ENCODE measurements at places on chromosomes 2 and 18.

DNA sequence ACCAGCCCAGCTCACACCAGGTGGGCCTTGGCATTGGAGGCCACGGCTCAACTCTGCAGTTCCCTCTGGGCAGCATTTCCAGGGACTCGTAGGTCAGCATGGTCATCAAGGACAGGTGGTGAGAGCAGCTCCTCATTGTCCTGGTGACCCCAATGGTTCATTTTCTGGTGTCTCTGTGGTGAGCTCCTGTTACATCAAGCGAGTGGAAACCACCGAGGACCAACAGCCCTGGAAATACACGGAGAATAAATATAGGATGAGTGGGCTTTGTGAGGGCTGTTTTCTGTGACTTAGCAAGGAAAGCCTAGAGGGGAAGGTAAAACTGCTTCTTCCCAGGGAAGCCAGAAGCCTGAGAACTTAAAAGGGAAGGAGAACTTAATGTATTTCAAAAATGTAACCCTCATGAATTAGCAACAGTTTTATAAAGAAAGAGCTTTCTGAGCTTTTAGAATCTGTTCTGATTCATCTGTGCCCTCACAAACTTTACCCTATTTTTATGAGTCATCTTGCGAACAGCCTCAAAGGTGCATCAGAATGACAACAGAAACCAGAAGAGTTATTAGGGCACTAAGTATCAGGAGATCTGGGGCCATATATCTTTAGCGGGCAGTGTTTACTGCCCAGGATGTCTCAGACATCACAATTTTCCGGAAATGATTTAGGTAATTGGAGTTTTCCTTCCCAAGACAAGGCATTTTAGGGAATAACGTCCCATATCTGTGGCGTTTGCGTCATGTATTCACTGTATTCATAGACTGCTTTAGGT is 18.7 kb downstream of the C2orf92 start:
- no peak overlapping the region for H3K4me3 ChIP-seq
- no peak for DNase-seq
- H3K4me1 ChIP-seq = peaks cover 22% of the 10 kb centered on the region
- H3K27ac ChIP-seq = peak overlapping the region; percentile 75
- no peaks in the 10 kb centered on the region for H3K36me3 ChIP-seq
- H3K27me3 ChIP-seq = peaks cover 1% of the 10 kb centered on the region

GRCh38 chr2:141468761-141469160 is 662.1 kb downstream of the LRP1B start:
- no peak overlapping the region for H3K27ac ChIP-seq
- H3K36me3 ChIP-seq = no peaks in the 10 kb centered on the region
- no peak for DNase-seq
- H3K27me3 ChIP-seq = no peaks in the 10 kb centered on the region
- no peak overlapping the region for H3K4me3 ChIP-seq

DNA sequence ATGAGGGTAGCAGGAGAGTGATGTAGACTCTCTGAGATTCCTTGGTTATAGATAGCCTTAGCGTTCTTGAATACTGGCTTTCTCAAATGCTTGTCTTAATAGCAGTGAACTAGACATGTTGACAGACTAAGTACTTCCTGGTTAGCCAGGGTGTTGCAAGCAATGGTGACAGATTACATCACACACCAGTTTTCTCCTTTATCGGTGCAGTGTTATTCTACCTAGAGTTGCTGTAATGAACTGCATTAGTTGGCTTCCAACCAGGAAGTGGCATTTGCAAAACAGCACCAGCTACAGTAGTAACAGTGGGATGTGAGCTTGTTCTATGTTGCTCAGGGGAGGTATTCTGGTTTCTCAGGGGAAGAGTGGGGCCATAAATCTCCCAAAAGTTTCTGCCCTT is 582.2 kb upstream of the DDX18 start:
- H3K4me3 ChIP-seq = no peak overlapping the region
- no peak for DNase-seq
- H3K36me3 ChIP-seq = no peaks in the 10 kb centered on the region
- no peak overlapping the region for H3K27ac ChIP-seq

- H3K36me3 ChIP-seq = no peaks in the 10 kb centered on the region
- no peaks in the 10 kb centered on the region for H3K27me3 ChIP-seq
- H3K27ac ChIP-seq = no peak overlapping the region
- no peaks in the 10 kb centered on the region for H3K4me1 ChIP-seq
- no peak overlapping the region for H3K4me3 ChIP-seq
- DNase-seq = no peak
Observed at GRCh38 chr2:75055820-75056675, 97.6 kb downstream of the POLE4 start.

DNA sequence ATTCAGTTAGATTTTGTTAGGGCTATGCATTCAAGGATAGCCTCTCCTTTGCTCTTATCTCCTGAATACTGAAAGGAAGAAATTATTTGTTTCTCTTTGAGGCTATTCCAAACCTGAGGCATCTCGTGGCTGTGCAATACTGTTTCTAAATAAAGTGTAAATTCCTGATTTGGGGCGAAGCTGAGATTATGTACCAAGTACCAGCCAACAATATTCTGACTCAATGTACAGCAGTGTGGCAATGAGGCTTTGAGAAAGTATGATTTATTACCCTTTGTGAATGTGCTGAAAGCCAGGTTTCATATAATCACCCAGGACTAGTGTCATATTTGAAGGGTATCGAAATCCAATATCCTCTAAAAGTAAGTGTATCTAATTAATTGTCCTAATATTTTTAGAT is 113.5 kb downstream of the MEIS1 start:
- H3K4me1 ChIP-seq = no peaks in the 10 kb centered on the region
- no peaks in the 10 kb centered on the region for H3K36me3 ChIP-seq
- peaks cover 1% of the 10 kb centered on the region for H3K27me3 ChIP-seq
- H3K4me3 ChIP-seq = no peak overlapping the region

GRCh38 chr2:177073611-177074010 is 139.0 kb upstream of the HNRNPA3 start:
- H3K27me3 ChIP-seq = peaks cover 8% of the 10 kb centered on the region
- no peak for DNase-seq
- no peaks in the 10 kb centered on the region for H3K36me3 ChIP-seq
- H3K4me1 ChIP-seq = no peaks in the 10 kb centered on the region
- H3K27ac ChIP-seq = no peak overlapping the region
- H3K4me3 ChIP-seq = no peak overlapping the region

- no peaks in the 10 kb centered on the region for H3K27me3 ChIP-seq
- peaks cover 12% of the 10 kb centered on the region for H3K4me1 ChIP-seq
- peaks cover 31% of the 10 kb centered on the region for H3K36me3 ChIP-seq
- DNase-seq = no peak
- no peak overlapping the region for H3K4me3 ChIP-seq
Observed at GRCh38 chr2:127735044-127735443, 33.7 kb downstream of the SFT2D3 start.

- H3K4me3 ChIP-seq = no peak overlapping the region
- no peak for DNase-seq
- H3K36me3 ChIP-seq = no peaks in the 10 kb centered on the region
- H3K27ac ChIP-seq = no peak overlapping the region
- H3K4me1 ChIP-seq = peaks cover 5% of the 10 kb centered on the region
Observed at GRCh38 chr18:10074110-10074509, 160.3 kb downstream of the VAPA start.

GRCh38 chr2:144554492-144555210 is 34.7 kb upstream of the ZEB2 start:
- no peak overlapping the region for H3K27ac ChIP-seq
- no peak for DNase-seq
- H3K27me3 ChIP-seq = no peaks in the 10 kb centered on the region

DNA sequence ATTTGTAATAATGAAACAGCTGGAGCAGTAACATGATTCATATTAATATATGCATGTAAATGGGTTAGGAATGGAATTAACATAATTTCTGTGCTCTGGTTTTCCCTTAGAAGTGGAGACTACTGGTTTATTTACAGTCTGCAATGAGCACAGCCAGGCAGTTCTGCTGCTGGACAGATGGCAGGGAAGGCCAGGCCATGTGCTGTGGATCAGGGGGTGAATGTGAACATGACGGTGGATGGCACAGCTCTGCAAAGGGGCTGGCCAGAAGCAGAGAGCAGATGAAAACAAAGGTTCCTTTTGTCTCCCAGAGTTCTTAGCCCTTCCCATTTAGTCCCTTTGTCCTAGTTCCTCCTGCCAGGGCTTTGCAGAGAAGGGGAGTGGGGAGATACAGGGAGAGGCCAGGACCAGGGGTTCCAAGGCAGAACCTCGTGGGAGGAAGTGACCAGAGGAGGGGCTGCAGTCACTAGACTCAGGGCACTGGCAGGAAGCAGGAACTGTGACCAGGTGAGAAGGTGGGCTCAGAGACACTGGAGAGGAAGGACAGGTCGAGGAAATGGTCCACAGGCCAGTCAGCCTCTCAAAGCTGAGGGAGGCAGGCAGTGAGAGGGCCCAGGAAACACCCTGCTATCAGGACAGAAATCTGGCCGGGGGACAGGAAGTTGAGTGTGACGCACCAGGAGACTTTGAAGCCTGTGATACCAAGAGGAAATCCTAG is 112.9 kb upstream of the ATP8B1 start:
- peaks cover 10% of the 10 kb centered on the region for H3K4me1 ChIP-seq
- peaks cover 1% of the 10 kb centered on the region for H3K27me3 ChIP-seq

DNA sequence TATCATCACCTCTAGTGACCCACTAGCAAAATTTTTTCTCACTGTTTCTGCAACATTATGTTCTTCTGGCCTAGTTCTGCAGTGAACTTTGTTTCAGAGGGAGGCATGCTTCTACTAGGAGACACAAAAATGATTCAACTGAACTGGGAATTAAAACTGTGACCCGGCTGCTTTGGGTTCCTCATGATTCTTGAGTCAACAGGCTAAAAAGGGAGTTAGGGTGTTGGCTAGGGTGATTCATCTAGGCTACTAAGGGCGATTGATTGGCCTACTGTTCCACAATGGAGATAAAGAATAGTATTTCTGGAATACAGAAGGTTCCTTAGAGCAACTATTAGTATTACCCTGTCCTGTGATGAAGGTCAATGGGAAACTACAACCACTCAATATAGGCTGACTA is 179.5 kb downstream of the PPP1R1C start:
- no peaks in the 10 kb centered on the region for H3K27me3 ChIP-seq
- H3K4me3 ChIP-seq = no peak overlapping the region
- no peaks in the 10 kb centered on the region for H3K4me1 ChIP-seq

DNA sequence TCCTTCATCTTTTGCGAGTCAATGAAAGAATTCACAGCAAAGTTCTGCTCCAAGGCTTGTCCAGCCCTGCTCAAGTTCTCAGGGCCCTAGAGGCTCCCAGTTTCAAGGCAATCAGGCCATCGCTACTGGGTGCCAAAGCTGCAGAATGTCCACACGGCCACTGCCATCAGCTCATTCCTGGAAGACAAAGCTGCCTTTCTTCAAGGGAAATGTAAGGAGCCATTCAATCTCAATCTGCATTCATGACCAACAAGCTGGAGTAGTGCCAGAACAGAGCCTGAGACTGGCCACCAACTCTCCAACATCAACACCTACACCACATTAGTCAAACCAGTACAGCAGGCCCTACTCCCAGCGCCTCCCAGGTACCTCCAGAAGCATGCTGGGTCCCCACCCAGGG is 202.2 kb downstream of the TCF4 start:
- no peak overlapping the region for H3K4me3 ChIP-seq
- no peak for DNase-seq
- no peaks in the 10 kb centered on the region for H3K36me3 ChIP-seq
- H3K4me1 ChIP-seq = peaks cover 3% of the 10 kb centered on the region
- H3K27me3 ChIP-seq = no peaks in the 10 kb centered on the region

GRCh38 chr2:61537277-61537949 is 743 bp downstream of the XPO1 start:
- peak overlapping the region; percentile 100 for H3K4me3 ChIP-seq
- peak overlapping the region; percentile 100 for H3K27ac ChIP-seq
- H3K36me3 ChIP-seq = peaks cover 33% of the 10 kb centered on the region
- peak; percentile 53 for DNase-seq
- peaks cover 50% of the 10 kb centered on the region for H3K4me1 ChIP-seq

DNA sequence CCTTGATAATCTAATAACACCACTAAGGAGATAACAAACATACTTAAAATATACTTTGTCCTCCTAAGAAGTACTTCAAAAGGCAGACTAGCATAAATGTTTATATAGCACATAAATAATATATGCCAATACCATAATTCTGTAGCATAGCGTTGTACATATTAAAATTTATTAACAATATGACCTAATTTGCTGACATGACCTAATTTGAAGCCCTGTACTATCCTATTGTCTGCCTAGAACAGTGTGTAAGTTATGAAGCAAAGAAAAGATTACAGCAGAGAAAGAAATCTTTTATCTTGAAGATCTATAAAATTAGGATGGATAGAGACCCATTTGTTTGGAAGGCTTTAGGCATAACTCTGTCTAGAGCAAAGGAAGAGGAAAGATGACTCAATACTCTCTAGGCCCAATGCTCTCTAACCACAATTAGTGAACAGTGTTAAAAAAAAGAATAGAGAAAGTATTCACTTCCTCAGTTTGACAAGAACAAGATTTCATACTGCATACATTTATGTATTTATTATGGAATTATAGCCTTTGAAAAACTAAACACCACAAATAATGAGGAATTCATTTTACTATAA is 231.3 kb downstream of the ZRANB3 start:
- H3K27me3 ChIP-seq = no peaks in the 10 kb centered on the region
- no peak overlapping the region for H3K27ac ChIP-seq
- no peaks in the 10 kb centered on the region for H3K4me1 ChIP-seq
- peaks cover 16% of the 10 kb centered on the region for H3K36me3 ChIP-seq

DNA sequence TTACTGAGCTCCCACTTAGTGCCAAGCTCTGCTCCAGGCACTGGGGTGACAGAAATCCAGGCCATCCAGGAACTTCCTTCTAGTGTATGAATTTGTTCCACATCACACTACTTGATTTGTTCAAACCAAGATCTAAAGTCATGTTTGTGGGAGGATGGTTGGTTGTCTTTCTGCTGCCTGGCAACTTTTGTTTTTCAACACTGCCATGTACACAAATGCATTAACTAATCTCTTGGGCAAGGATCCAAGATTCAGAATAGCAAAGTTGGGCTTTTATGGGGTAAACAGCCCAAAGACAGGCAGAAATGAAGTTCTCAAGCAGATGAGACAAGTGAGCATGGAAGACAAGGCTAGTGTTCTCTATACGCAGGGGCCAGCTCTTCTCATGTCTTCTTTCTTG is 53.4 kb upstream of the PROKR1 start:
- H3K4me3 ChIP-seq = no peak overlapping the region
- DNase-seq = no peak
- peaks cover 14% of the 10 kb centered on the region for H3K4me1 ChIP-seq
- H3K27me3 ChIP-seq = no peaks in the 10 kb centered on the region
- no peak overlapping the region for H3K27ac ChIP-seq
- H3K36me3 ChIP-seq = no peaks in the 10 kb centered on the region

- H3K4me3 ChIP-seq = no peak overlapping the region
- H3K27ac ChIP-seq = no peak overlapping the region
- H3K4me1 ChIP-seq = no peaks in the 10 kb centered on the region
- no peaks in the 10 kb centered on the region for H3K36me3 ChIP-seq
Observed at GRCh38 chr18:72588360-72588759, 44.2 kb upstream of the CBLN2 start.

- no peaks in the 10 kb centered on the region for H3K4me1 ChIP-seq
- no peak for DNase-seq
- peaks cover 7% of the 10 kb centered on the region for H3K27me3 ChIP-seq
- no peaks in the 10 kb centered on the region for H3K36me3 ChIP-seq
- no peak overlapping the region for H3K4me3 ChIP-seq
Observed at GRCh38 chr2:217415316-217415715, 555.5 kb upstream of the TNP1 start.

- H3K36me3 ChIP-seq = no peaks in the 10 kb centered on the region
- no peak overlapping the region for H3K4me3 ChIP-seq
- H3K4me1 ChIP-seq = peaks cover 14% of the 10 kb centered on the region
- H3K27ac ChIP-seq = no peak overlapping the region
Observed at GRCh38 chr2:44715671-44716081, 225.8 kb upstream of the SIX3 start.

Data from activated naive CD8-positive, alpha-beta T cell treated with anti-CD3 and anti-CD28 coated beads, Interleukin-2, amount 50 U/mL, for 24 hours (primary cell).